Activated CD8-positive, alpha-beta memory T cell treated with anti-CD3 and anti-CD28 coated beads for 1 hour (primary cell): ENCODE measurements at places on chromosomes 4 and X.

DNA sequence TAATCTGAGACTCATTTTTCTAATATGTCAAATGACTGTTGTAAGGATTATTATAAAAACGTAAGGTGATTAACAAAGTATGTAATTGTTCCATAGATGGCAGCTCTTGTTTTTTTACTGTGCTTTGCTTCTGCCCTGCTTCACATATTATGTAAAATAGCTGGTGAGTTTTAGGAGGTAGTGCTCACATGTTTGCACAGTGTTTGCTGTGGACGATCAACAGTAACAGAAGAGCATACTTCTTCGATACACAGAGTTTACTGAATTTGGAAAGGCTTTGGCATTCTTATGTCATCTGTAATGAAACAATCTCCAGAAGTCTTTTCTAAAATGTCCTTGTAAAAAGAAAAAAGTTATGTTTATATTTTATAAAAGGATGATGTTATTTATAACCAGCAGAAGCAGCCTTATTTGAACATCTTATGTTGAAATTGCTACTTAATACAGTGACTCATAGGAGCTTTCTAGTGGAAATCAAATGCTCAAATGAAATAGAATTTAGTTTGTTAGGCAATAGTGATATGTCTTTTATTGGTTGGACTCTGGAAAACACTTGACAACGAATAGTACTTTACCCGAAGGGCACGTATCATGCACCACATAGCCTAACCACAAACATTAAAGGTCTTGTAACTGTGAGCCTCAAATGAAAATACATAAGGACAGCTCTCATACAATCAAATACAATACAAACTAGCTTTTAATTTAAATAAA is 1.9 kb upstream of the MTTP start:
- no peak for DNase-seq

- DNase-seq, result no peak
These were observed 6.9 kb upstream of the SRPK3 start for GRCh38 chrX:153773741-153774575.

DNA sequence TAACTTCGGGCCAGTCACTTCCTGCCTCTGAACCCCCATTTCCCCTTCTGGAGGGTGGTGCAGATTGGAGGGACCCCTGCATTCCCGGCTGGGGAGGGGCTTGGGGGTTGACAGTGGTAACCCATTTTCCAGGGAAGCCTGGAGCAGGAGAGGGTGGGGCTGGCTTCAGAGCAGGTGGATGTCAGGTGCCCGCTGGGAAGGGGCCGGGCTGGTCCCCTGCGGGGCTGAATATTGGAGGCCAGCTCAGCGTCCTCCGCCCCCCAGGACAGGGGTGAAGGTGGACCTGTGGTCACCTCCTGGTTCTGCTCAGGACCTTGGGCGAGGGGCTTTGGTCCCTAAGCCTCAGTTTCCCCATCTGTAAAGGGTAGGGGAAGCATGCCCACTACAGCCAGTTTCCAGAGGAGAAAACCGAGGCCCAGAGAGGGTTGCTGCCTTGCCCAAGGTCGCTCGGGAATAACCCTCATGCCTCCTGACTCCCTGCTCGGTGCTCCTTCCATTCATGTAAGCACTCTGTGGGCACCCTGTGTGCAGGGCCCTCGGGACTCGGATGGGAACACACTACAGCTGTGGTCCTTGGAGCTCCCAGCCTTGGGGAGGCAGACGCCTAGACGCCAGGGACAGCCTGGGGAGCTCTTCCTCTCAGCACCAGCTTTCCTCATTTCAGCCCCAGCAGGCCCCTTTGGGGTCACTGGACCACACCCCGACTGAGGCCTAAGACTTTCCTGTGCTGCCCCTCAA is 683 bp downstream of the MAN2B2 start:
- no peak for DNase-seq

DNA sequence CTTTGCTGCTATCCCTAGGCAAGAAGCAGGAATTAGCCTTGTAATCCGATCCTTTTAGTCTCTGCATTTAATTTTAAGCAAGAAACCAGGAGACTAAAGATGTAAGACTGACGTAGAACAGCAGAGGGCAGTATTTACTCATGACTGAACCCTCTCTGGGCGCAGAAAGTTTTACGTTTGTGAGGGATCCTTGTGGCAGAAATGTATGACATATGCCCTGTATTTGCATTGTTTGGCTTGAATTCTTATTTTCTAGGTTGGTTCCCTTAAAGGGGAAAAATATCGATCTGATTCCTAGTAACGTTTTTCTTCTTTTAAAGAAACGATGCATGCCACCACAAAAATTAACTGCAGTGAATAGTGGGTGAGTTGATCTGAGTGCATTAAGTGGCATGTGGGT is 1.3 kb upstream of the FAT4 start:
- DNase-seq, result no peak

DNA sequence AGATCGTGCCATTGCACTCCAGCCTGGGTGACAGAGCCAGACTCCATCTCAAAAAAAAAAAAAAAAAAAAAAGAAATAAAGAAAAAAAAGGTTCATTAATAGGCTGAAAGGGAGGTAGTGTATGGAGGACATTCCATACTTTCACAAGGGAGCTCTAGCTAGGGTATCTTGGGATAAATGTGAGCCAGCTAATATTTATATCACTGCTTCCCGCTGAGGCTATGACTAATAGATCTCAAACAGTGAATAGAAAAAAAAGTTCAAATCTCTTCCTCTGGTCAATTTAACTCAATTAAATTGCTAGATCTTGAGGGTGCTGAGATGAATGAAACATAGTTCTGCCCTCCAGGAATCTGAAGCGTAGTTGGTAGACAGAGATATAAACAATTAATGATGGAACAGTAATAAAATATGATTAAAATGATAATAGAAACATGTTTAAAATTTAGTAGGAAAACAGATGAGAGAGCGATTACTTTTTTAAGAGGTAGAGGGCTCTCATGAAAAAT is 55.7 kb upstream of the SHISA3 start:
- no peak for DNase-seq

DNA sequence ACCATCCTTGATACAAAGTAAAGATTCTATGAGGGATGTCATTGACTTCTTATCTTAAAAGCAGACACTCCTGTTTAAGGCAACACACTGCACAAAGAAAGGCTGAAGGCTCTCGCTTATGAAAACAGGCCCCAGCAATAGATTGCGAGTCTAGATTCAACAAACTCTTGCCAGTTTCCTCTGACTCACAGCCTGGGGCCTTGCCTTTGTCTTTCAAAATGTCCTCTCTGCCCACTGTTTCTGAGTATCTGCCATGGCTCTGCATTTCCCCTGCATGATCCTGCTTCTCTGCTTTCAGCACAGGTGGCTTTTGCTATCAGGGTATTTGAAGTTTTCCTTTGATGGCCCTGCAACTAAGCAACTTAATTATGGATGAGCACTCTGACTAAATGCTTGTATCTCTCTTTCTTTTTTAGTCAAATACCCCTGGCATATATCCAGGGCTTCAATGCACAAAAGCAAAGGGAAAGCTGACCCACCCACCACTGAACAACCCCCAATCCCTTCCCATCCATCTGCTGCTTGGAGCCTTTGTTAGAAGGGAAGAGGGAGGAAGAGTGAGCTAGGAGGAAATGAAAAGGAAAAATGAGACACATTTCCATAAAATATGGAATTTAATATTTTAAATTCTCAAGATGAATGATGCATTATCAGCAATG is 32.2 kb downstream of the NDP start:
- no peak for DNase-seq

DNA sequence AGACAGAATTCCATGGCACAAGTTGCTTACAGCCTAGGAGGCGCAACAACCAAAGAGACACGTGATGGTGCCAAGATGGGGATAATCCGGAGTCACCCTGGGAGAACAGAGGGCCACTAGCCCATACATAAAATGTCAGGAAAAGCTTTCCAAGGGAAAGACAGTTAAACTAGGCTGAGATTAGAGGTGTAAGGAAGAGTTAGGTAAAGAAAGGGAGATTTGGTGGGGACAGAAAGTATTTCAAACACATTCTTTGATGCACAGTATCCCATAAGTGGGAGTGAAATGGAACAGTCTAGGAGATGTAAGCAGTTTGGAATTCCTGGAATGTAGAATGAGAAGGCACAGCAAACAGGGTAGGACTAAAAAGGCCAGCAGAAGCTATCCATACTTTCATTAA is 860.9 kb upstream of the LCORL start:
- no peak for DNase-seq

- DNase-seq, result no peak
These were observed 1.7 kb downstream of the TSPAN7 start for GRCh38 chrX:38563030-38563429.

DNA sequence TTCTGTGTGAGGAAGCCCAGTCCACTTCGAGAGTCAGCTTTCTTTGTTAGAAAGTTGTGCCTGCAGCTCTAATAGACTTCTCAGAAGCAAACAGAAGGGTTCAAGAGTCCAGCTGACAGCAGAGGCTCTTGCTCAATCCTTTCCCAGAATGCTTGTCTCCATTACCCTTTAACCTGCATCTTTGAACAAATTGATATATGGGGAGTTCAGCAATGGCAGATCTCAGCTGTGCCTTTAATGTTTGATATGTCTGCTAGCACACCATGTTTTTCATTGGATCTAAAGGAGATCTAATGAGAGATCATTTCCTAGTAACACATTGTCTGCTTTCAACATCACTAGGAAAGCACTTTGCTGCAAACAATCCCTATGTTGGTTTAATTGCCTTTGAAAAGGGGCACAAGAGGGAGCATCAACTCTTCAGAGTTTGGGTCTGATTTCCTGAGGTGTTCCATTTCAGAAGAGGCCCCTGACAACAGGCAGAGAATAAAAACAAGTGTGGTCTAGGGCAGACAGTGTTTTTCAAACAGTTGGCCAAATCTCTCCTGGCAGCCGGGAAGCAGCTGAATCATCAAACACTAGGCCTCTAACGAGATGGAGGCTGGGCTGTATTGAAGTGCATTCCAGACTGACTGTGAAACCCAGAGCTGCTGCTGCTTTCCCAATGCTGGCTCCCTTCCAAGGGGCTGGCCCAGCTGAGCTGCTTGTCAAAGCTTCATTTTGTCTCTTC is 55.5 kb downstream of the LUZP4 start:
- DNase-seq, result no peak

DNA sequence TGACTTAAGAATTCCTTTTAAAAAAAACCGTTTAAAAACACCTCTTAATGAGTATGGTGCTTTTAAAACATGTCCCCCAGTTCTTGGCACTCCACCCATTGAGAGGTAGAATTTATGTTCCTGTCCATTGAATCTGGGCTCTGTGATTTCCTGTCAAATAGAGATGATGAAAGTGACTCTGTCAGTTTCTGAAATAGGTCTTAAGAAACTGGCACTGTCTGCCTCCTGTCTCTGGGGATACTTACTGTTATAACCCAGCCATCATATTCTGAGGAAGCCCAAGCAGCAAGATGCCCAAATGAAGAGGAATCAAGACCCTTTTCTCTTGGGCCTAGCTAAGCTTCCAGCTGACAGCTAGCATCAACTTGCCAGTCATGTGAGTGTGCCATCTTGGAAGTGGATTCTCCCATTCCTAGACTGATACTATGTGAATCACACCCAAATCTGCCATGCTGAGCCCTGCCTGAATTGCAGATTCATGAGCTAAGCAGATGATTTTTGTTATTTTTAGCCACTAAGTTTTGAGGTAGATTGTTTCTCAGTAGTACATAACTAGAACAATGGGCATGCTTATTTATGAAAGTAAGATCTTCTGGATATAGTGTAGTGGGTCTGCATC is 22.8 kb downstream of the C4orf54 start:
- no peak for DNase-seq

- DNase-seq, result no peak
These were observed 3.3 kb upstream of the PDGFRA start for GRCh38 chr4:54225598-54226403.

- DNase-seq, result no peak
These were observed 64.0 kb upstream of the PGM2 start for GRCh38 chr4:37762294-37762990.

DNA sequence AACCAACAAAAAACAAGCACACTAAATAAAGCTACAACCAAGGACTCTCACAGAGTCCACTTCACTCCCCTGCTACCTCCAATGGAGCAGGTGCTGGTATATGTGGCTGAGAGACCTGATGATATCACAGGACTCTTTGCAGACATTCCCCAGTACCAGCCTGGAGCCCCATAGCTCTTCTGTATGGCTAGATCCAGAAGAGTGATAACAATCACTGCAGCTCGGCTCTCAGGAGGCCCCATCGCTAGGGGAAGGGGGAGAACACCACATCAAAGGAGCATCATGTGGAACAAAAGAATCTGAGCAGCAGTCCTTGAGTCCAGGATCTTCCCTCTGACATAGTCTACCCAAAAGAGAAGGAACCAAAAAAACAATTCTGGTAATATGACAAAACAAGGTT is 237.1 kb upstream of the TLL1 start:
- no peak for DNase-seq

GRCh38 chr4:6463311-6464289 is 8.8 kb downstream of the PPP2R2C start:
- DNase-seq, result no peak

GRCh38 chr4:56786955-56787354 is 34.5 kb downstream of the SPINK2 start:
- DNase-seq, result no peak

DNA sequence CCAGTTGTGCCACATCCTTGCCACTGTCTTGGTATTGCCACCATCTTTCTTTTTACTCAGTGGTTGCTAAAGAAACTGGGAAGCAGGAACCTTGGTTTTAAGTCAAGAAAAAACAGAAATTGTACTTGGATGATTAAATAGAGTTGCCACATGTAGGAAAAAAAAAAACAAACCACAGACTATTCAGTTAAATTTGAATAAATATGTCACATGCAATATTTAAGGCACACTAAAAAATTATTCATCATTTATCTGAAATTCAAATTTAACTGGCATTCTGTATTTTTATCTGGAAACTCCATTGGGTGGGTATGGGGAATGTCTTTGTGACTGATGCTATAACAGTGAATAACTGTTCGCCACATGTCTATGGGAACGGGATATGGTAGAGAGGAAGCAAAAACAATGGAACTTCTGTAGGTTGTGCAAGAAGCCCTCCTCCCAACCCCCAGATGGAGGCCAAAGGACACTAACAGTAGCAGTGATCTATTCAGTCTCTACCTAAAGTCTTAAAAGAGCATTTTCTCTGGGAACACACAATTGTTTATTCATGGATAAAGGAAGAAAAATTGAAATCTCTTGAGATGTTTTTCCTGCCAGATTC is 57.0 kb upstream of the PLAC8 start:
- no peak for DNase-seq

DNA sequence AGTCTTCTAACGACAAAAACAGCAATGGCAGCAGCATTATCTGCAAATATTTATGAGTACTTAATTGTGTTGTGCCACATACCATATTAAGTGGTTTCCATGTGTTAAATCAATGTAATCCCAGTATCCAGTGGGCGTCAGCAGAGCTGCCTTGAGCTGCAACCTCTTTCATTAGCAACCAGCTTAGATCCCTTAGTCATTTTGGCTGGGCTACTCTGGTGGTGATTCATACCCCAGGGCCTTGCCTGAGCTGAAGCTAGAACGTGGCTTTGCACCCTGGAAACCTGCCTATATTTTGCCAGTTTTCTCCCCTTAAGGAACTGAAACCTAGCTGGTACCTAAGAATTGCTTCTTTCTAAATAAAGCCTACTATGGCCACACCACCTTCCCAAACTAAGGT is 474.3 kb upstream of the FTHL17 start:
- no peak for DNase-seq

DNA sequence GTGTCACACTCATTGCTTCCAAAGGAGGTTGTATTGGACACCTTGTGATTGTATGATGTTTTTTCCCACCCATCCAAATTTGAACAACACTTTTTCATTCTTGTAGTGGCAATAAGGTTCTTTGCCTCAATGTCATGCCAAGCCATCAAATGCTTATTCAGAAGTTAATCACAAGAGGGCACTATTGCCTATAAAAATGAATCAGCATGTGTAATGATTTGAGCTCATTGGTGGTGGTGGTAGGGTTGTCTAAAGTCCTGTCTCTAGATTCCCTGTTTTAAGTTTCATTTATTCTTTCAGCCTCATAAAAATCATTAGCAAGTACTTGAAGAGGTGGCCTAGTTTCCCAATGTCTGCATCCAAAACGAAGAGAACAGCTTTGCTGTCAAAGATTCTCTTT is 37.0 kb downstream of the IRS4 start:
- DNase-seq, result no peak
